NCI-H510A (cell line): ENCODE measurements at places on chromosomes 1 and 21.

DNA sequence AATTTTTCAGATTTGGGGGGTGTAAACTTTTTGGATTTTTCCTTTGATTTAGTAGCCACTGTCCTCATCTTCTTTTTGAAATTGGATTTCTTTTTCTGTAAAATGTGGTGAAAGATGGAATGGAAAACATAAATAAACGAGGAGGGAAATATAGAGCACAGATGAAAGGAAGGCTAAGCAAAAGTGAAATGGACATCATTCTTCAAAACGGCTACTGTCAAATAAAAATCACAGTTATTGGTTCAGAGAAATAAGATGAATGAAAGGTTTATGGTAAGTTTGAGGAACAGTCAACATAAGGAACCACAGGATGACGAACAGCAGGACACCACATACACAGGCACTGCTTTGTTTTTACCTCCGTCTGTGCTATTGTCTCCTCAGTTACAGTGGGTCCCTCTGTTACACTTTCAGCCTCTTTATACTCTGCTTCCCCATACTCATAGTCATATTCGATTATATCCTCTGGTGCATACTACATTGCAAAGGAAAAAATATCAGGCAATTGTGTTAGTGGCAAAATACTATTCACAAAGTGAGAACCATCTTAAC is 82.4 kb downstream of the COL11A1 start:
- no peak for DNase-seq

GRCh38 chr1:8660411-8660828 is 157.0 kb downstream of the RERE start:
- DNase-seq: no peak

DNA sequence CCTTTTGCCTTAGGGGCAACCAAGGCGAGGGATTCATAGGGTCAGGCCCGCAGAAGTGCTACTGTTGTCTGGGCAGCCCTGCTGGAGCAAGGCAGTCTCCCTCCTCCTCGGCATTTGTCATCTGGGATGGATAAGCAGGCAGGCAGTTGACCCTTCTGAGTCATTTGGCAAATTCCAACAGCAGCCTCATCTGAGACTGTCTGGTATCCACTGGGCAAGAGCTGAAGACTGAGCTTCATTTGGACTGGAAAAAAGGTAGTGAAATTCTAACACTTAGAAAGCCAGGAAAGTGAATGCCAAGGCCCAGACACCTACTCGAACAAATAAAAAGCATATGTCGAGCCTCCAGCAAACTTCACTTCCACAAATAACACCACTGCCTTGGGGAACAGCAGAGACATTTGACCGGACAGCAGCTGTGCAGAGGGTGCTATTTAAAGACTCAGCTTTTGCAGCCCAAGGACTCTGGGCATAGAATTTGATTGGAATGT is 4.0 kb upstream of the ZBTB40 start:
- no peak for DNase-seq

DNA sequence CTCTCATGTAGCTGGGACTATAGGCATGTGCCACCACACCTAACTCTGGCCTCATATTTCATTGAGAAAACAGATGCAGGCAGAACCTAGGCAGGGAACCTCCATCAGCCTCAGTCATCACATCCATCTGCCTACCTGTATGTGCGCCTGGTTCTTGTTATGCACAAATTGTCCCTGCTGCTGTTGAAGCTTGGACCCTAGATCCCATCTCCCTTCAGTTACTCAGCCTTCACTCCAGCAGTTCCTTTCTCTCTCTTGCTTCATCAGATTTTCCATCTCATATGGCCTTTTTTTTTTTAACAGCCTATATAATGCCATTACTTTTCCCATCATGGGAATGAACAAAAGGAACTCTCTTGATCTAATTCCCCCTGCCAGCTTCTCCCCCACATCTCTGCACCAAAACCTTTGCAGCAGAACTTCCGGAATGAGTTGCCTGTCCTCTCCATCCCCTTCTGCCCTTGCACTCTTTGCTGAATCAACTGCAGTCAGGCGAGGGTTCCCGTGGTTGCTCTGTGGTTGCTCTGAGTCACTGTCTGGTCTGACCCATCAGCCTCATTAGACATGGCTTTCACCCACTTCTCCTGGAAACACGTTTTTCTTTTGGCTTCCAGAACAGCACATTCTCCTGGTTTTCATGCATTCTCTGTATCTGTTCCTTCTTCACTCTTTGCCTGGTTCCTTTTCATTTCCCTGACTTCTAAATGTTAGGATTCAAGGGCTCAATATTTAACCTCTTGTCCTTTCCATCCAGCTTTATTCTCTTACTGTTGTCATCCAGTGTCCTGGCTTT is 41.5 kb downstream of the UBE4B start:
- DNase-seq: no peak

DNA sequence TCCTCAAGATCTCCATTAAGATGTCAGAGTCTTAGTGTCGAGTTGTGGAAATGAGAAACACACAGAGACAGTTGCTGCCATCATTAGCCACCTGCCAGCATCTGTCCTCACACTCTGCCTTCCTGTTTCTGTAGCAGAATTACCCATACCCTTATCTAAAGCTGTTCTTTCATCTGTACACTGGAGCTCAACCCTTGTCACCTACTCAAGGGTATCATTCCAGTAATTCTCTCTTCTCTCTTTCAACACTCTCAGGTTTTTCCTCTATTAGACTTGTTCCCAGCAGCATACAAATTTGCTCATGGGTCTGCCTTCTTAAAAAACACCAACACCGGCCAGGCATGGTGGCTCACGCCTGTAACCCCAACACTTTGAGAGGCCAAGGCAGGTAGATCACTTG is 27.4 kb upstream of the RNF2 start:
- no peak for DNase-seq
